Hair follicular keratinocyte (primary cell): ENCODE measurements at places on chromosomes 7 and 10. TPM values are rescaled to one million over a fixed set of nuclear protein-coding genes. Genes with fewer than 3 reads are reported as not detected.

GFRA1 gene
- not detected in 2 replicates for total RNA-seq

PKD2L1 gene
- total RNA-seq = not detected in 2 replicates

PGAM2 gene
- not detected in 2 replicates for total RNA-seq

ASZ1 gene
- not detected in 2 replicates for total RNA-seq

STK31 gene
- not detected in 2 replicates for total RNA-seq

OR2A7 gene
- 1.1 and 4.1 TPM in 2 replicates for total RNA-seq

GOLGA7B gene
- total RNA-seq = 0.46 and 0.47 TPM in 2 replicates

IRF5 gene
- total RNA-seq = 3.3 and 9.1 TPM in 2 replicates

SNX10 gene
- 4.2 and 5.7 TPM in 2 replicates for total RNA-seq
